ENCODE measurements at places on chromosomes 2 and 18. TPM values are rescaled to one million over a fixed set of nuclear protein-coding genes. Genes with fewer than 3 reads are reported as not detected.

GRCh38 chr2:27370816-27371620, 602 bp downstream of the SNX17 start:
- DNase-seq, result no peak

DNA sequence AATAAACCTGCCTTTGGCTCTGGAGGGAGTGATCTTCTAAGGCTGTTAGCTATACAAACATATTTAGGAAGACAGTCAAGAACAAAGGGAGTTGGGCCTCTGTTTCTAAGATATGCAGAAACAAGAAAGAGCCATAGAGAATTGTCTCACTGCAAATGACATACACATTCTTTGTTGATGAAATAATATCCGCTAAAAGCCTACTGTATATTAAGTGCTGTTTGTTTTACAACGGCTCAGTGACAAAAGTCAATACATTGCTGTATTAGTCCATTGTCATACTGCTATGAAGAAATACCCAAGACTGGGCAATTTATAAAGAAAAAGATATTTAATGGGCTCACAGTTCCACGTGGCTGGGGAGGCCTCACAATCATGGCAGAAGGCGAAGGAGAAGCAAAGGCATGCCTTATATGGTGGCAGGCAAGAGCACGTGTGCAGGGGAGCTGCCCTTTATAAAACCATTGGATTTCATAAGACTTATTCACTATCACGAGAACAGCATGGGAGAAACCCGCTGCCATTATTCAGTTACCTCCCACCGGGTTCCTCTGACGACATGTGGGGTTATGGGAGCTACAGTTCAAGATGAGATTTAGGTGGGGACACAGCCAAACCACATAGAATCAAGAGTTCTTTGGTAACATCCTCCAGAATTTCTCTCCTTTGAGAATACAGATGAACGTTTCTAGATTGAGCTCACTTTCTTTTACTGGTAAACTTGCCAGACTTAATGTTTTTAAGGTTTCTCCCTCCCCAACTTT, 157.8 kb downstream of the PIK3C3 start:
- no peak for DNase-seq

GRCh38 chr2:240972636-240973521, 25.5 kb upstream of the SNED1 start:
- DNase-seq, result peak; percentile 74

DNA sequence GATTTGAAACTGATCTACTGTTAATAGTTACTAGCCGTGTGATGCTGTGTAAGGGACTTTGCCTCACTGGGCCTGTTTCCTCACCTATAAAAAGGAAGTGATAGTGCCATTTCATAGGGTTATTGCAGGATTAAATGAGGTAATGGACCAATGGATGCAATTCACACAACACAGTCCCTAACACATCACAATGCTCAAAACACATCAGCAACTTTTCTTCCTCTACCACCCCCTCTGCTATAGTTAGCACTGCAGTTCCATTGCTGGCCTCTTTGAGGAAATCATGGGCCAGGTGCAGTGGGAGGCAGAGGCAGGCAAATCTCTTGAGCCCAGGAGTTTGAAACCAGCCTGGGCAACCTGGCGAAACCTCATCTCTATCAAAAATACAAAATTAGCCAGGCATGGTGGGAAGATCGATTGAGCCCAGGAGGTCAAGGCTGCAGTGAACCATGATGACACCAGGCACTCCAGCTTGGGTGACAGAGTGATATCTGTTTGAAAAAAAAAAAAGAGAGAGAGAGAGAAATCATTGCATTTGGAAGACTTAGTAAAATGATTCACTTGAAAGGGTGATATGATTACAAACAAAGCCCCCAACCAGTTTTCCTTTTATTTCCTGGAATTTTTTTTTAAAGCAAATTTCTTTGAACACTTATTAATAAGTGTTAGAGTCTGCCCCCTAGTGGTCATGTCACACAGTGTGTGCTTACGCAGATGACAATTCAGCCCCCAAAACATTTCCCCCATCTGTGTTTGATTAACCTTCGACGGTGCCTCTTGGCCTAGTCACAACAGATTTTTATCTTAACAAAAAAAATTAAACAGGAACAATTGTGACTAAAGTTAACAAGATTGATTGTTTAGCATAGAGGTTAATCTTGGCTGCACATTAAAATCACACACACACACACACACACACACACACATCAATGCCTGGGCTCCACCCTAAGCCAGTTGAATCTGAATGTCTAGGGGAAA, 88.6 kb upstream of the BCL11A start:
- DNase-seq, result no peak

DNA sequence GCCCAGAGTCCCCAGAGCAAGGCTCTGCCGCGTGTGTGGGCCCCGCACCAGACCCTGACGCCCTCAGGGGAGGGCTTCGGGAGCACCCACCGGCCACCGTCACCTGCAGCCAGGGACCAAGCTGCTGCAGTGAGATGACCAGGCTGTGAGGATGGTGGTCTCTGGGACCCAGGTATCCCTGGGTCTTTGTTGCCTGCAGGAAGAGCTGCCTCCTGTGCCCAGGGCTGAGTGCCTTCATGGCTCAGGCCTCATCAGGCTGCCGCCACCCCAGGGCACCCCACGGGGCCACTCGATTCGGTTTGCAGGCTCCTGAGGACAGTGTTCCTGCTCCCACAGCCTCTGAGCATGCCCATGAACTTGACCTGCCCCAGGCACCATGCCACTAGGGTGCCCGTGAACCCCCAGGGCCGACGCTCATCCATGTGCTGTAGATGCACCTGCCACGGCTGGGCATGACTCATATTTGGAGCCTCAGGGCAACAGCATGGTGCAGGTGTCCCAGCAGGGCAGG, 109.8 kb downstream of the FAM210A start:
- no peak for DNase-seq

DNA sequence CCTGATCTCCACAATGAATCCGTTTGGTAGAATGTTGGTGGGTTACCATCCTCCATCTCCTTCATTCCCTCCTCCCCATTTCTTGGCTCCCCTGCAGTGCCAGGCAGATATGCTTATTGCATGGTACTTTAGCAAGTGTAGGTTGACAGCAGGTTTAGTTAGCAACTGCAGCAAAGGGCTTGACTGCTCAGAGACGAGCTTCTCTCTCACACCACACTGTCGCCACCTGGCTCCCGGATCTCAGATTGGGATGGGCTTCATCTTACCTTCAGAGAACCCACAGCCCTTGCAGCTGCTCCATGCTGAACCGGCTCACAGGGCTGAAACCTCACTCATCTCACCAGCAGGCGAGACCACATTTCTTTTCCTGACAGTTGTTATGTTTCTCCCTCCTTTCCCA, 88.8 kb downstream of the VWA3B start:
- DNase-seq, result no peak

- peak; percentile 38 for DNase-seq
These were observed 758 bp downstream of the SCLY start for GRCh38 chr2:238061315-238062202.

DNA sequence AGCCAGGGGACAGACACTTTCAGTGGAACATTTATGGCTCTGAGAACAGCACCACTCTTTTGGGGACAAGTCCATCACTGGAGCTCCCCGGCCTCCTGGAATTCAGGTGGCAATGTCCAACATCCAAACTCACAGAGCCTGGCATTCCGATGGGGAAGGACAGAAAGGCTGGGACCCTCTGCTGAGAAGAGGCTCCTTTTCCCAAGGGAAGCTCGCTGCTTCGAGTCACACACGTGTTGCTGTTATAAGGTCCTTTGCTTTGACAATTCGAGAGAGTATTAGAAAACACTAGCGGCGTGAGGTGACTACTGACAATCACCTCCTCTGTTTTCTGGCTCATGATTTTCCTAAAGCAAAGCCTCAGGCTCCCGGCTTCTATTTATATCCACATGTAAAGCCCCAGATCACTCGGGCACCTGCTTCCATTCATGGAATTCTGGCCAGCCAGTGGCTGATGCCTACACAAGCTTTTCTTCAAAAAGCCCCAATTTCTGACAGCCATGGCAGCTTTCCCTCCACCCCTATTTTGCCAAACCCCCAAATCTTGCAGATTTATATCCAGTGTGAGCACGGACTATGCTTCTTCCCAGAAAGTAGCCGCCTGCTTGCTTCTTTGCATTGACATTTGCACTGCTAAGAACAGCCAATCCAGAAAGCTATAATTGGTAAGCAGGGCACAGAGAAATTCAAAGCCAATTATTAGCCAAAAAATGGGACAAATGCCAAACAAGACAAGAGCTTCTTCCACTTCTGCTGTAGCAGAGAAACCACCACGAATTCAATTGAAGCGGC, 67.3 kb downstream of the NDUFA10 start:
- no peak for DNase-seq

DNA sequence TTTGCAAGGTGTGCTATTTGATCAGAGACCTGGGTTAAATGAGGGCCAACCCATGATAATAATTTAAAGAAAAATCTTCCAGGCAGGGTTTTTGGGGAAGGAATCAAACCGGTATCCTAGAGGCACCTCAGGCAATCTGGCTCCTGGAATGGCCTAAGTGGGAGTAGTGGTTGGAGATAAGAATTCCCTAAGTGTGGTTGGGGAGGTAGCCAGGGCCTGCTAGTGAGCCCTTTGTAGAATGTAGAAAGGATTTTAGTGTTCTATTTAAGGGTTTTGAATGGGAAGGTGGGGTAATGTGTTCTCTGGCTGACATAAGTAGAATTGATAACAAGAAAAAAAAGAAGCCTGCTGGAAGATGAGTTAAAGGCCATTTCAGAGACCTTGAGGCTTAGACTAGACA, 422.2 kb downstream of the XIRP2 start:
- no peak for DNase-seq

- DNase-seq, result no peak
These were observed 116.3 kb downstream of the ACAA2 start for GRCh38 chr18:49697049-49697448.

- no peak for DNase-seq
These were observed 665.1 kb upstream of the ZEB2 start for GRCh38 chr2:145184741-145185651.

DNA sequence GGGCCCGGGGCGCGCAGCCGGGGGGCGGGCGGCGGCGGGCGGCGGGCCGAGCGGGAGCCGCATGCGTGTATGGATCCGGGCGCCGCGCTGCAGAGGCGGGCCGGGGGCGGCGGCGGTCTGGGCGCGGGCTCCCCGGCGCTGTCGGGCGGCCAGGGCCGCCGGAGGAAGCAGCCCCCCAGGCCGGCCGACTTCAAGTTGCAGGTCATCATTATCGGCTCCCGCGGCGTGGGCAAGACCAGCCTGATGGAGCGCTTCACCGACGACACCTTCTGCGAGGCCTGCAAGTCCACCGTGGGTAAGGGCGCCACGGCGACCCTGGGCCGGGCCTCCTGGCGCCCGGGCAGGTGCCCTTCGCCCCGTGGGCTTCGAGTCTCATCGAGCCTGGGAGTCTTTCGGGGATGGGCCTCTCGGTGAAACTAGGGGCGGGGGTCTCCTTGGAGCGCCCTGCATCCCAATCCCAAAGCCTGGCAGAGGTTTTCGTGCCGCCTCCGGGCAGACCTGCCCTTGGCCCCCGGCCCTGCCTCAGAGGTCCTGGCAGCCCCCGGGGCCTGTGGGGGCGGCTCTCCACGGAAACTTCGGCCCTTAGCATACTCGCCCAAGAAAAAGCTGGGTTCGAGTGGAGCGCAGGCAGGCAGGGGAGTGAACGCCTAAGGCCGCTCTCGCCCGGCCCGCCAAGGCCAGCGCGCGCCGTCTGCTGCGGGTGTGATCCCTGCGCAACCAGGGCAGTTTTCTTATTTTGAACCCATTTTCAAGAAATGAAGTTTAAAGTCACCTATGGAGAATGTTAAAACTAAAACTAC, 622 bp downstream of the RAB12 start:
- DNase-seq, result no peak

DNA sequence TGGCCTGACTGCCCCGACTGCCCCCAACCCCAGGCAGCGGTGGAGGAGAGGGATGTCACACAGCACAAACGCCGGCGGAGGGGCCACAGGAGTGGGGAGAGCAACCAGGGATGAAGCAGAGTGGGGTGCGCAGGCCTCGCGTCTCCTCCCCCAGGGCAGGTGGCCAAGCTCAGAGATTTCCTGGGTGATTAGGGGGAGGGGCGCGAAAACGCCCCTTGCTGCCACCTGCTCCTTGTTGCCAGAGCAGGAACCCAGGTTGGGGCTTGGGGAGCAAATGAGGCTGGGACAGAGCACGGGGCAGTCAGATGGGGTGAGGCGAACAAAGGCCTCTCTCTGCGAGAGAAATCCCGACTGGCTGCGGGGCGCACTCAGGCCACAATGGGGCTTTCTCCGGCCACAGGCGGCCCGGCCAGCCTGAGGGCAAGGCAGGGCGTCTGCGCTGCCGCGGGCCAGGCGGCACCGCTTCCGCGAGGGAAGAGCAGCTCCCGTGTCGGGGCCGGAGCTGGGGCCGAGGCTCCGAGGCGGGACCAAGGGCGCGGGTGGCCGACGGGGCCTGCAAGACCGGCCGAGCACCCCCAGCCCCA, 11.5 kb downstream of the TEX44 start:
- DNase-seq, result peak; percentile 81

- no peak for DNase-seq
These were observed 8.0 kb upstream of the PTPN4 start for GRCh38 chr2:119751706-119752105.

GRCh38 chr2:207848545-207848928, 78.8 kb upstream of the FZD5 start:
- no peak for DNase-seq

DNA sequence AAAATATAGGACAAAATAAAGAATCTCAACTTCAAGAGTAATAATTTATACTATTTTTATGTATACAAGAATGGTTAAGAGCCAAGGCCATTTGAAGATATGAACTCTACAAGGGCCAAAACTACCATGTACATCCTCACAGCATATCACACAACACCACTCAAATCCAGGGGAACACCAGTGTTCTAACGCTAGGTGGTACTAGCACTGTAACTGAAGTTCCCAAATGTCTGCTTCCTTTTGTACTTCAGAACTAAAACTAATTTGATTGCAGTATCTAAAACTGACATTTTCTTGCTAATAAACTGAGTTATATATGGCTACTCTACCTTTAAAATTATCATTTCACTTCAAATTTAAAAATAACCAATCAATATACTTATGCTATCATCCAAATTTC, 47.0 kb downstream of the REV1 start:
- no peak for DNase-seq

DNA sequence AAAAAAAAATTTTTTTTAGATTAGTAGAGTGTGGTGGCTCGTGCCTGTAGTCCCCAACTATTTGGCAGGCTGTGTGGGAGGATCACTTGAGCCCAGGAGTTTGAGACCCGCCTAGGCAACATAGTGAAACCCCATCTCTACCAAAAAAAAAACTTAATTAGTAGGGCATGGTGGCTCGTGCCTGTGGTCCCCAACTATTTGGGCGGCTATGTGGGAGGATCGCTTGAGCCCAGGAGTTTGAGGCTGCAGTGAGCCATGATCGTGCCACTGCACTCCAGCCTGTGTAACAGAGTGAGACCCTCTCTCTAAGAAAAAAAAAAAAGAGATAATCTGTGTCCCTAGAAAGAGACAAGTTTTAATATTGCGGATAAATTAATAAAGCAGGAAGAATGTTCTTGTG, 8.8 kb downstream of the GPR55 start:
- no peak for DNase-seq

FBXO36 gene
- total RNA-seq, result 7.3 TPM

DQX1 gene
- total RNA-seq, result not detected

ERBB4 gene
- total RNA-seq, result 75.0 TPM

SPC25 gene
- total RNA-seq, result 5.3 TPM

TOGARAM2 gene
- under 0.01 TPM for total RNA-seq

CXCR4 gene
- 68.5 TPM for total RNA-seq

SLC38A11 gene
- 2.4 TPM for total RNA-seq
